ENCODE measurements at places on chromosomes 2 and 18.

DNA sequence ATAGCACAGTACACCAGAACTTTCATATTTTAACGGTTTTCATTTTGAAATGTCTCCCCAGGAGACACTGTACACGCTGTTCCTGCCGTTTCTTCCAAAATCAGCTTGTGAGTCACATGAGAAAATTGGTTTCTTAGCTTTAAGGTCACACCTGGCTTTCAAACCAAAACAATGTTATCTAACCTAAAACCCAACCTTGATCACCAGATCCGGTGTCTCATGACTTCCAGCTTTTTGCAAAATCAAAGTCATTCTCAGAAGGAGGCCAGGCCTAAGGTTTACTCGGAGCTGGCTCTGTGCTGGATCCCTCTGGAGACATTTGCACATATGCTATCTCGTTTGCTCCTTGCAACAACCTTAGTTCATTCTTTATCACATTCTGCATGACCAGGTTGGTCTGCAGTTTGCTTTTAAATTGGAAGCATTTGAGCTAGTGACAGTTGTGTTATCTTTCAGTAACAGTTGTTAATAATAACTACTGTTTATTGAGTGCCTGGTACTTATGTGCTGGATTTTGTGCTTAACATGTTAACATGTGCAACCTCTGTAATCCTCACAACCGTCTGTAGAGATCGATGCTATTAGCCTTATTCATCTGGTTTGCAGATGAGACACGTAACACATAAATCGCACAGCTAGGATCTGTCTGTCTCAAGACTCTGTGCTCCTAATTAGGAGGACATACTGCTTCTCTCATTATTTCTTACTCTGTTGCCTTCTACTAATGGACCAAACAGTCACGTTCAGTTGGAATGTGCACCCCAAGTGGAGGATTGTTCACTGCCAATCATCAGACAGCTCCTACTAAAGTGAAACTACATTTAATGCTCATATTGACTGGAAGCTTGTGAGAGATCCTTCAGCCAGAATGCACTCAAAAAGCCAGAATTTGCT is 105.5 kb downstream of the RNF144A start:
- DNase-seq, result no peak

DNA sequence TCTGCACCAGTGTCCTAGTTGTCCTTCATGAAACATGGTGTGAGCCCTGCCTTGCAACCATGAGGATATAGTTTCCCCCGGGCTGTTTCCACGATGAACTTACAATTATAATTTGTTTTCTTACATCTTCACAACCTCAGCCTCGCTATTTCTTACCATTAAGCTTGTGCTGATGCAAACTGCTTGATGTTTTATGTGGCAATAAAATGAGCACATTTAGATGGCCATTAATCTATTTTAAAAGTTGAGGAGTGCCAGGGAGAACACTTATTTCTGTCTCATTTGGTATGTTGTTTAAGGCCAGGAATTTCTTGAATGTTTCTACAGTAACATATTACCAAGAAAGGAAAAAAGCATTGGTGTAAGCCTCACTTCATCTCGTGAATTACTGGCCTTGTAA is 214.5 kb upstream of the SLC8A1 start:
- DNase-seq, result no peak

DNA sequence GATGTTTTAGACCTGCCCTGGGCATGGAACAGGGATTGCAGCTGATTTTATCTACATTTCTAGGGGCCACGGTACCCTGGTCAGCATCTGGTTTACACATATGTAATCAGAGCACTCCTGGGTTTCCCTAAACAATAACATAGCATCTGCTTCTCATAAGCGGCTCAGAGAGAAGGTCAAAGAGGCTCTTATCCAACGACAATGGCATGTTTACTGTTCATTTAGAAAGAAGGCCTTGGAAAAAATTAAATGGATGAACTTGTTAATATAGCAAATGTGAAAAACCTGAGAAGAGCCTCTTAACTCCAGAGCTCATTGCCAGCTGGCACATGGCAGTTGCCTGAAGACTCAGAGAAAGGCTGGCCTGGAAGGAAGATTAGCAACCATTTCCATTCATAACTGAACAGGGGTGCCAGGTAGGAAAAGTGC is 202.8 kb upstream of the THUMPD2 start:
- DNase-seq, result no peak

- DNase-seq, result peak; percentile 54
Observed at GRCh38 chr2:60819155-60819862, 62.1 kb upstream of the REL start.

DNA sequence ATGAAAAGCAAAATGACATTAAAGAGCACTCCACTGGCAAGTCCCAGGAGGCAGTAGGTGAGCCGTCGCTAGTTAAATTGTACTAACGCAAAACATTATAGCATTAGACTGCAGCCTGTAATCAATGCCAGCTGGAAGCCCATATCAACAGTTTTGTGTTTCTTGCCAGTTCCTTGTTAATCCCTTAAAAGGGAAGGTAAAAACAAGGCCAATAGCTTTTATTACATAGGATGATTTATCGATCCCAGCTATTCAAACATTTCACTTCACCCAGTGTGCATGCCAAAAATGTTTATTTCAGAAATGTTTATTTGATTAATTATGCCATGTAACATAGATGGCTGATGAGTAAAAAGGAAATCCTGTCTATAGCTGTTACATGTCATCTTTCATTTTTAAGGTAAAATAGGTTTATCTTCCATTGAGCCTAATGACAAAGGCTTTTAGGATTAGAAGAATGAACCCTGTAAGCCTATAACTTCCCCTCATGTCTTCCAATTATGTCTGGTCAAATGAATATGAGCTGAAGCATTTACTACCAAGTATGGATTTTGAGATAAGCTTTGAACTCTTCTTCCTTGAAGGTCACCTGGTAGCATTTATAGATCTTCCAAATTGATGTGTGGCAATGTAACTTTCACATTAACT is 591.2 kb downstream of the RNF144A start:
- DNase-seq, result no peak

- DNase-seq, result no peak
Observed at GRCh38 chr2:43542285-43542933, 53.4 kb downstream of the THADA start.

DNA sequence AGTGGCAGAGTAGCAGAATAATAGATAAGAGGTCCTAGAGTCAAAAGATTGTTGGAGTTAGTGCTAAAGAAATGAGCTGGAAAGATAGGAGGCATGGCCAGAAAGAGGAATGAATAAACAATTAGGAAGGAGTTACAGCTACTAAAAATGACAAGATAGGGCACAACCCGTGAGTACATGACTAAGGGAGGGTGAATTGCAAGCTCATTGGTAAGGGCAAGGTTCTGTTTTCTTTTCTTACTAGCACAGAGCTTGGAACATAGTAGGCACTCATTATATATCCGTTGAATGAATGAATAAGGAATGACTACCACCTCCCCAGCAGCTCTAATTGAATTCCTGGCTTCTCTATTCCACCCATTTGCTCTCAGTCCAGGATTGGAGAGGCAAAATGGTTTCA is 5.7 kb upstream of the MARCO start:
- no peak for DNase-seq

- no peak for DNase-seq
Observed at GRCh38 chr2:23753291-23754010, 173.5 kb downstream of the ATAD2B start.

- DNase-seq, result no peak
Observed at GRCh38 chr18:74110149-74110548, 37.5 kb downstream of the FBXO15 start.

DNA sequence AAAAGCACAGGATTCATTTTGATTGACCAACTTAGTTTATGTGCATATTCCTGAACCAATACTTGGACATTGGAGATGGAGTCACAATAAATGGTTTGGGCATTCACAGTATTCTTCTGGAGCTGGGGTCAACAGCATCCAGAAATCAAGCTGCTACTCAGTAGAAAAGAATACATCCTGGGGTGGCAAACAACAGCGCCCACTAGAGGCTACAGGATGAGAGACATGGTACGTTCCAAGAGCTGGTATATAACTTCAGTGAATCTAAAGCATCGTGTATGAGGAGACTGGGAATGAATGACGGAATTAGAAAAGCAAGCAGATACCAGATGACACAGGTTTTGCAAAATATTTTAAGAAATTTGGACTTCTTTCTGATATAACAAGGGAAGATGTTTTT is 142.9 kb upstream of the FIGN start:
- no peak for DNase-seq

DNA sequence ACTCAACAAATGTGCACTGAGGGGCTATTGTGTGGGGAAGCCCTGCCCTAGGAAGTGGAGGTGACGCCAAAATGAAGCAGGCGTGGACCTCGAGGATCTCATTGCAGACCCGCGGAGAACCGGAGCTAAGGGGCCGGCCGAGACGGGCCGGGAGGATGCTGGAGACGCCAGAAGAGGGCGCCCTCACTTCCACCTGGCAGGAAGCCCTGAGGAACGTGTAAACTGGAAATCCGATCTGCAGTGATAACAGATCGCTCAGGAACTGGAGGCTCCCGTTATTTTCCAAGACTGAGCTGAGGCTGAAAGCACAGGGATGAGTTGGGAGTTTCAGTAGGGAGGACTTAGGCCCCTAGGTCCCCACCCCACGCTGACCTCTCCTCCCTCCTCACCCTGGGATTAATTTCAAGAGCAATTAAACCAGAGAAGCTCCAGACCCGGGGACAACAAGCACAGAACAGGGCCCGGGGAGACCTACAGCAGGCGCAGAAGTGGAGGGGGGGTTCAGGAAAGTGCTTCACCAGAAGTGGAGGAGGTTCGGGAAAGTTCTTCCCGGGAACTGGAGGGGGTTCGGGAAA is 7.7 kb upstream of the COL6A3 start:
- peak; percentile 69 for DNase-seq

GRCh38 chr2:48448274-48449061 is 81.5 kb upstream of the STON1 start:
- DNase-seq, result no peak

- no peak for DNase-seq
Observed at GRCh38 chr2:127712999-127713398, 11.7 kb downstream of the SFT2D3 start.

- DNase-seq, result no peak
Observed at GRCh38 chr2:231462729-231463465, 1.4 kb downstream of the NCL start.

GRCh38 chr2:189648846-189649509 is 12.3 kb upstream of the ASNSD1 start:
- no peak for DNase-seq

DNA sequence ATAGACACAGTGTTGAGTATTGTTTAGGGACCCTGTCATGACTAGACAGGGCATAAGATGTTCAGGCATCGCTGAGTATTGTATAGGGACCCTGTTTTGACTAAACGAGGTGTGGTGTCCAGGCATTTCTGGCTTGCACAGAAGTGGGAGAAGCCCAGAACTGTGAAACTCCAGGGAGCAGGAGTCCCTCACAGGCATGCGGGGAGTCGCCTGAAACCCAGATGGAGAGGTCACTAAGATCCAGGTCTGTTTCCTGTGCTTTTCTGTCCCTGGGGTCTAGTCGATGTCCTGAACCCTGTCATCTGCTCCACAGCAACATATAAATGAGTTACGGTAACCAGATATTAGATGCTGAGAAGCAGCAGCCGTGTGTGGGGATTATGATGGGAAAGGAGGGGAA is 469.0 kb upstream of the SALL3 start:
- no peak for DNase-seq

GRCh38 chr2:15784886-15785801 is 155.2 kb upstream of the MYCN start:
- DNase-seq, result no peak

GRCh38 chr2:143955401-143956065 is 564.4 kb downstream of the ZEB2 start:
- no peak for DNase-seq

GRCh38 chr2:149544692-149545091 is 42.9 kb downstream of the MMADHC start:
- DNase-seq, result no peak

GRCh38 chr2:11101430-11101829 is 53.8 kb upstream of the SLC66A3 start:
- no peak for DNase-seq

GRCh38 chr18:10770264-10770663 is 244.4 kb downstream of the NAPG start:
- DNase-seq, result no peak

DNA sequence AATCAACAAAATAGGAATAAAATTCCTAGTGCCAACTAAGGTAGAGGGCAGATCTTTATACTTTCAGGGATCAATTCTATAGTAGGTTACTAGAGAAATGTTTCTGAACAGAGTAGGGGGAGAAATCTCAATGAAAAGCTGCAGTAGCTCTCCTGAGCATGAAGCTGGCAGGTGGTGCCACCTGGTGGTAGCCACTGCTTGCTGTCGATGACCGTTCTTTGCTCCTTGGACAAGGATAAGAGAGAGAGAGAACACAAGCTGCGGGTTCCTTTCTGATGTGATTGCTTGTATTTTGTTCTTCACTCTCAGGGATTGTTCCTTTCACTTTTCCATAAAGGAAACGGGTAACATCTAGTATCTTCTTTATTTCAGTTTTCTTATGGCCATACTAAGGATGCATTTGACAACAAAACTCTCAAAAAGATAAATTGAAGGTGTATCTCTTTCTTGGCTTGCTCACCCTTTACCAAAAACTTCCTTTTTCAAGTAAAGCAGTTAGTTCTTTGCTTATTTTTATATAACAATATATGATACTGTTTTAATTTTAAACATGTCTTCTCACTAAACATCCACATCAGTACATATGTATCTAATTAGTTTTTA is 18.6 kb upstream of the MRPL19 start:
- peak; percentile 57 for DNase-seq

DNA sequence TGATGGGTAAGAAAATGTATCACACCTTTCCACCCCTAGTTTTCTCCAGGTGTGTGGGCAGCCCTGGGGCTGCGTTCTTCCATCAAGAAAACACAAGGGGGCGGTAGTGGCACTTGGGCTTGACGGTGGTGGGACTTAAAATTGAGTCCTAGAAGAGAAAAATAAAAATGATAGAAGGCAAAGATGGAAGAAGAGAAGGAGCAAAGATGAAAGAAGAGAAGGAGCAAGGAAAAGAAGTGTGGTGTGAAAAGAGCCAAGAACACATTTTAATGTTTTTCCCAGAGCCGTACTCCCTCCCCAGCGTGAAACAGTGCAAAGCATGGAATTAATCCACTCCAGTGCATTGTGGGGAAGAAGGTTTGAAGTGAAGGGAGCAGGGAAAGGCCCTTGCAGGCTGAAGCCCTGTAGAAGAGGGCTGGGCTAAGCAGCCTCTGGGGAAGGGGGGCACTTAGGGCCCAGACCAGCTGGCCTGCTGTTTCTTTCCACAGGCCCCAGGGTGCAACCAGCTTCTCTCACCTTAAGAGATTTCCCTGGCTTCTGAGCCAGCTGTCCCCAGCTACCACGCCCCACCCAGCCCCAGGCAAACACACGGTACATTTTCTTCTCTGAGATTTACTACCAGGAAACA is 256.8 kb downstream of the RNF152 start:
- DNase-seq, result no peak

- no peak for DNase-seq
Observed at GRCh38 chr2:173150087-173150486, 74.4 kb downstream of the MAP3K20 start.
